Urinary bladder (tissue), 4 donors: ENCODE measurements at places on chromosomes 2 and 18.

DNA sequence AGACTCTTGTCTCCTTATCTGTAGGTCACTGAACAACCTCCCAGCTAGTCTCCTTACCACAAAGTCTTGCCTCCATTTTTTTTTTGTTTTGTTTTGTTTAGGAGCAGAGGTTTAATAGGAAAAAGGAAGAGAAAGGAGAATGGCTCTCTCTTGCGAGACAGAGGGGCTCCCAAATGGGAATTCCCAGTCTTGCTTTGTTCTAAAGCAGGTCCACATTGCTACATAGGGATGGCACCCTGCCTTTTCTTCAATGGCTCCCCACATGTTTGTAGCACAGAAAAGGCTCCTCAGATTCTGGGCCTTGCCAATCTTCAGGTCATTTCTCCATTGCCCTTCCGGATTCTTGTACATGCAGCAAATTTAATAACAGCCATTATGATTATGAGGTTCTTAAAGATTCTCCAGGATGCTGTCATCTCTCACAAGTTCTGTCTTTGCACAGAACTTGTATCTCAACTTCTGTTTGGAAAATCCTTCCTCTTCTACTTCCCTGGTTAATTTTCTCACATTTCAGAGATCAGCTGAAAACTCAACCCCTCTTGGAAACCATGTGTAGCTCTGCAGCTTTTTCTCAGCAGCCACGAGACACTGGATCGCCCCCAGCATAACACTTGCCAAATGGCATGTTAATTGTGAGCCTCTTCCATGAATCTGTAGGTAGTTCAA, 23.6 kb downstream of the IL1F10 start:
- DNase-seq: no peak

GRCh38 chr2:165022781-165023180, 67.5 kb upstream of the SLC38A11 start:
- DNase-seq: no peak

- DNase-seq: no peak
Measured at GRCh38 chr18:72086421-72086820, 457.7 kb downstream of the CBLN2 start.

GRCh38 chr2:190999949-191000665, 13.9 kb downstream of the STAT1 start:
- no peak for DNase-seq

GRCh38 chr2:127465258-127465657, 47.0 kb downstream of the PROC start:
- no peak for DNase-seq

- no peak for DNase-seq
Measured at GRCh38 chr2:66228128-66228547, 206.8 kb upstream of the MEIS1 start.

GRCh38 chr2:120978359-120979050, 242.8 kb downstream of the GLI2 start:
- DNase-seq: no peak

DNA sequence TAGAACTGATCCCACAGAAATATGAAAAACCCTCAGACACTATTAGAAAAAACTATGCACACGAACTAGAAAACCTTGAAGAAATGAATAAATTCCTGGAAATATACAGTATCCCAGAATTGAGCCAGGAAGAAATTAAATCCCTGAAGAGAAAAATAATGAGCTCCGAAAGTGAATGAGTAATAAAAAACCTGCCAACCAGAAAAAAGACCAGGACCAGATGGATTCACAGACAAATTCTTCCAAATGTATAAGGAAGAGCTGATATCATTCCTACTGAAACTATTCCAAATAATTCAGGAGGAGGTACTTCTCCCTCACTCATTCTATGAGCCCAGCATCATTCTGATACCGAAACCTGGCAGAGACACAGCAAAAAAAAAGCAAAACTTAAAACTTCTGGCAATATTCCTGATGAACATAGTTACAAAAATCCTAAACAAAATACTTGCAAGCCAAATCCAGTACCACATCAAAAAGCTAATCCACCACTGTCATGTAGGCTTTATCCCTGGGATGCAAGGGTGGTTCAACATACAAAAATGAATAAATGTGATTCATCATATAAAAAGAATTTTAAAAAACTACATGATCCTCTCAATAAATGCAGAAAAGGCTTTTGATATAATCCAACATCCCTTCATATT, 1397.6 kb upstream of the DDX18 start:
- no peak for DNase-seq

GRCh38 chr2:84942964-84943421, 28.0 kb upstream of the KCMF1 start:
- no peak for DNase-seq

GRCh38 chr18:22783662-22784076, 149.5 kb upstream of the RBBP8 start:
- no peak for DNase-seq
